Hepatic stellate cell (primary cell): ENCODE measurements at places on chromosomes 1 and 21.

- DNase-seq: no peak
Measured at GRCh38 chr1:239841631-239842030, 250.1 kb upstream of the FMN2 start.

DNA sequence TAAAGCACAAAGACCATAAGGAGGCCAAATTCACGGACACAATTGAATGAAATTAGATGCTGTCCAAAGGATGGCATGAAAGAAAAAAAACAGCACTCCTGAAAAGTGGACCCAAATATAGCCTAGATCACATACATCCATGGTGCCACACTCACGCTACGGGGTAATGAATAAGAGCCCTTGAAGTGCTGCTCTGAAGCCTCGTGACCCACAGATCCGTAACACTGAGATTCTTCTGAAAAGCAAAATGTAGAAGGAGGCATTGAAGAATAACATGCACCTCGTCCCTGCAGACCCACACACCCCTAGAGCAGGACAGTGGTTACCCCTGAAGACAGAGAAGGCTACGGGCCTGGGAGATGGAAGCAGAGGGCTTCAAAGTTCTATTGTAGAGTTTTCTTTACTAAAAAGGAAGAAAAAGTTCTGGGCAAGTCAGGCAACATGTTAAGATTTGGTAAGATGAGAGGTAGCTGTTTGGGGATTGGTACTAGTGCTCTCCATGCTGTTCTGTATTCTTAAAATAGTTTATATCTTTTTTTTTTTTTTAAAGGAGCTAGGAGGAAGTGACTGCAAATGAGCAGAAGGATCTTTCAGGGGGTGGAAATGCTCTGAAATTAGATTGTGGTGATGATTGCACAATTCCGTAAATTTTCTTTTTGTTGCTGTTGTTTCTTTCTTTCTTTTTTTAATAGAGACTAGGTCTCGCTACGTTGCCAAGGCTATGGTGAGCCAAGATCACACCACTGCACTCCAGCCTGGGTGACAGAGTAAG lies 4.1 kb upstream of the ITGB2 start:
- peak; percentile 36 for DNase-seq

GRCh38 chr1:48493970-48494769 lies 22.2 kb upstream of the SPATA6 start:
- DNase-seq: peak; percentile 54

DNA sequence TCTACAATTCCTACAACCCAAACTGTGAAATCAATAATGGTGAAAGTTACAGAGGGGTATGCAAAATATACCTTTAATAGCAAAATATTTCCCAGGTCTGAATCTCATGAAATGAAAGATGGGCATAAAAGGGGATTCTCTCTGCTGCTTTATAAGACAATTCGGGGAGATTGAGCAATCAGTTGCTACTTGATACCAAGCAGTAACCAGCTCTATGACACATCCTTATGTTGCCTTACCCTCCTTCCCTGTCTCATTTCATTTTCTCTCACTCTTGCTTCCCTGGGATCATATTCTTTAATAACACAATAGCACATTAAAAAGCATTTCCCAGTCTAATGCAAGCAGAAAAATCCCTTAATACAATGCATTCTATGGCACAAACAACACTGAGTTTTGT lies 29.0 kb downstream of the ZSWIM5 start:
- DNase-seq: no peak

- DNase-seq: no peak
Measured at GRCh38 chr1:44275991-44276405, 62.7 kb downstream of the DMAP1 start.

GRCh38 chr1:225434046-225434445 lies 6.2 kb upstream of the LBR start:
- DNase-seq: no peak

- peak; percentile 84 for DNase-seq
Measured at GRCh38 chr1:12480748-12481362, 137.2 kb downstream of the DHRS3 start.

- no peak for DNase-seq
Measured at GRCh38 chr1:78359666-78360065, 131.1 kb upstream of the PTGFR start.

GRCh38 chr1:54122135-54122751 lies 30.6 kb downstream of the CDCP2 start:
- DNase-seq: no peak

GRCh38 chr1:183243161-183244050 lies 57.3 kb downstream of the LAMC2 start:
- DNase-seq: no peak
